Activated CD4-positive, alpha-beta T cell treated with anti-CD3 and anti-CD28 coated beads, Interleukin-2, amount 50 U/mL, for 16 hours (primary cell): ENCODE measurements at places on chromosomes 16 and 17.
A peak's percentile ranks its signal among the peaks of the same experiment; 100 is the strongest.

DNA sequence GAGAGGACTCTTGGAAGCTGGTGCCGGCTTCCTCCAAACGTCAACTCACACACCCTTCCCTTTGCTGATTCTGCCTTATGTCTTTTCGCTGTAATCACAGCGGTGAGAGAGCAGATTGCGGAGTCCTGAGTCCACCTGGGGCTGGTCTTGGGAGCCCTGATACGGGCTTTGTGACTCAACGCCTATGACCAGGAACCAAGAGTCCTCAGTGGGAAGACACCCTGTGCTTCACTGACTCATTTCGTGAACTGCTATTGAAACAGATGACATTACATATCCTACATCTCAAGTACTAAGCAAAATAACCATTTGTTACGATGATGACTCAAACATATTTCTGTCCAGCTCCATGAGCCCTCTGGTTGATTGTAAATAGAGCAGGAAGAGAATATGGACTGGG is 90.7 kb upstream of the CREBBP start:
- peak; percentile 41 for DNase-seq

DNA sequence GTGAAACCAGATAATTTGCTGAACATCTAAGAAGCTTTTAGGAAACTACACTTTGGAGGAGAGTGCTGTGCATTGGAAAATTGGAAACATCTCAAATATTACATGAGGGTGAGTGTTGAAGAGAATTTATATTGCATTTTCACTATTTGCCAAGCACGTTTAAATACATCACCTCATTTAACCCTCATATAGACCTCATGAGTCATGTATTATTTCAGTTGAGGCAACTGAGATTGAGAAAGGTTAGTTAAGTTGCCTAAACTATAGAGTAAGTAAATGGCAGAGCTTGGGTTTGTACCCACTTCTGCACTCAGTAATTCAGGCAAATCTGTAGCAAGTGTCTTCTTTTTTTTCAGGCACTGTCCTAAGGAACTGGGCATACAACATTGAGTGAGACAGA is 3.7 kb upstream of the NLK start:
- DNase-seq: no peak

GRCh38 chr17:80982426-80982974 is 9.1 kb upstream of the CHMP6 start:
- DNase-seq: no peak

DNA sequence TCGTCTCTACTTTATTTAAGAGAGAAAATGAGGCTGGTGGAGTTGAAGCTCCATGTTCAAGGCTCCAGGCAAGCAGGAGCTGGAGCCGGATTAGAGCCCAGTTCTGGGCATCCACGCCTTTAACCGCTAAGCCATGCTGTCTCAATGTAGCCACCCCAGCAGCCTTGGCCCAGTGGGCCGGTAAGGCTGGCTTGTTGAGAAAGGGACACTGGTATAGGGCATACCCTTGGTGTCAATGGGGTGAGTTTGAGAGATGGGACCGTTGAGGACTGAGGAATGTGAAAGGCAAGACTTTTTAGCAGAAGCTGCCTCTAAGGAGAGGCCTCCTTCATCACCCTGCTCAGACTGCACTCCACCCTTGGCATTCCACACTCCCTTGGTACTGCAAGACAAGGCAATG is 147.4 kb downstream of the CYLD start:
- DNase-seq: no peak

DNA sequence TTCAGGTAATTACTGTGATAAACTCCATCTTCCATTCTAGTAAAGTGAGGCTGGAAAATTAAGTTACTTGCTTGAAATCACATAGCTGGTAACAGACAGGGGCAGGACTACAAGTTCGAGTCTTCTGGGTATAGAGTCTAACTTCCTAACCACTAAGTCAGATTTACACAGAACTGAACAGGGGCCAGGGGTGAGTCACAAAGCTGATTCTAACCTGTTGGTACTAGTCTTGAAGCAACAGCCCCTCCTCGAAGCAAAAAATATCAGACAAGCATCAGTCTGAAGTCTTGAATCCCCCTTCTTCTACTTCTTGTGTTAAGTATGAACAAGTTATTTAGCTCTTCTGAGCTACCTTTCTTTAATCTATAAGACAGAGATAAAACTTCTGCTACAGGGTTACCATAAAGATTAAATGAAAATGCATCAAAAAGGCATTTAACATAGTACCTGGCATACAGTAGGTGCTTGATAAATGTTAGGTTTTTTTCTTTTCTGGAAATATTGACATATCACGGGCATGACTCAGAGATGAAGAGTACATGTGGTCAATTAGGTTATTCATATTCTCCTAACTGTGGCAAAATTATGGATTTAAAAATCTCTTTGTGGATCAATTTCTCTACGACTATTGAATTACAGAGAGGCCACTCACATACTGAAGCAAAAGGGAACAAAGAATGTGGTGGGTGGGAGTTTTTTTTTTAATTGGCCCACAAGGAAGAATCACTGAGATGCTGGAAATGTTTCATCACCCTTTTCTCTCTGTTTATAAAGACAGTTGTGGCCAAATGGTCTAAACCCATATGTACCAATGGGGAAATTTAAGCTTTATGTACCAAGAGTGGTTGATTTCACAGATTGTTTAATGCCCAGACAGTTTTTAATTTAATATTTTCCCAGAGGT is 266.9 kb upstream of the DYNLRB2 start:
- peak; percentile 10 for DNase-seq

- no peak for DNase-seq
Observed at GRCh38 chr17:2462481-2462880, 49.2 kb downstream of the METTL16 start.

DNA sequence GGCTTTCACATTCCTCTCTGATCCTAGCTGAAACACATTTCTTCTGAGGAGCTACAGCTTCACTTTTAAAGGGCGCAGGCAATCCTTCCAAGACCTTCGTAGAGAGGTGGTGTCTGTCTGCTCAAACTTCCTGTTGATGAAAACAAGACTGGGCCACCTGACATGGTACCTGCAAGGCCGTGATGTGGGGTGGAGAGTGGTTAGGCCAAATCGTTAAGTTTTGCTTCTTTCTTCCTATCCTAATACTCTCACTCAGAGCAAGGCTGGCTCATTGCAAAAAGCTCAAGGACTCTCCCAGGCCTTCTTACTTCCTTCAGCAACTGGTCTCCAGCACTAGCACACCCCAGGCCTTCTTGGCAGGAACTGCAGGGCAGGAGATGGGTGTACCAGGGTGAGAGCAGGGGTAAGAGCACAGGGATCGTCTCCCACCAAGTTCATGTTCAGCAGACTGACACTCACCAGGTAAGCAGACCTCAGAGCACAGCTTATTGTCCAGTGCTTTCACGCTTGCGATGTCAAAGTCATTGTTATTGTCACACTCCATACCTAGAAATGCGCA is 10.9 kb upstream of the FOXJ1 start:
- DNase-seq: no peak

GRCh38 chr16:19169082-19169639 is 1.1 kb downstream of the SYT17 start:
- DNase-seq: no peak

GRCh38 chr17:61755668-61756067 is 107.7 kb downstream of the BRIP1 start:
- no peak for DNase-seq

- DNase-seq: no peak
Observed at GRCh38 chr17:66712453-66712852, 122.5 kb upstream of the CACNG5 start.
